Caudate nucleus (tissue), 63 donors: ENCODE measurements at places on chromosomes 1 and 21.

DNA sequence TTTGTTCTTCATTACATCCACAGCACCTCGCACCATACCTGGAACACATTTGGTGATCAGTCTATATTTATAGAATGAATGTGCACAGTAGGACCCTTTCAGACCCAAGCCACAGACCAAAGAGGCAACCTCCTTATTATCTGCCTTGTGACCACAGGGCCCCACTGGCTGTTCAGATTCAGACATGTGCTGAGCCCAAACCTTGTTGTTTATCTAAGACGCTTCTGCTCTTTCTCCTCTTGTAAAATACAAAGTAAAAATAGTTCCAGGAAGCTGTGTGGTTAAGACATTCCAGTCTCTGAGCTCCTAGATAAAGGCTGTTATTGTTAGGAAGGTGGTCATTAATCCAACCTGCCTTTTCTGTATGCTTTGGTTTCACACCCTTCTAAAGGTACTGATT, 3.6 kb upstream of the SCMH1 start:
- DNase-seq: no peak

- no peak for DNase-seq
These were observed 12.0 kb downstream of the PPFIA4 start for GRCh38 chr1:203038217-203038741.

- no peak for DNase-seq
These were observed 21.1 kb downstream of the CRYAA start for GRCh38 chr21:43189936-43190335.

DNA sequence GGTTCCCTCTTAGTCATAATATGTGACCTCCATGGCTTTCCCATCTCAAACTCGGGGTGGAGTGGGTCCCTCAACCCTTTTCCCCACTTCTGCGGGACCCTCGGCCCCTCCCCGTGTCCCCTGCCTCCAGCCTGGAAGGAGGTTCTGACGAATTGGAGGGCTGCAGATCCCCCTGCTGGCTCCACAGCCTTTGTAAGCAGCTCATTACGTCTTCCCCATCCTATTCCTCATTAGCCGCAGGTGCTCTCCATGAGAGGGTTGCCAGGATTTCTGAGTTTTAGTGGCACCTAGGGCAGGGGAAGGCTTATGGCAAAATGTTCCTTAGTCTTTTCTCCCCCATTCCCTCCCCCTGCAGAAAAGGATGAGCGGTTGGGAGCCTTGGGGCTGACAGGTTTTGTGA, 8.3 kb downstream of the ACTL8 start:
- DNase-seq: no peak

GRCh38 chr1:11643782-11644181, 10.4 kb downstream of the FBXO2 start:
- DNase-seq: no peak

GRCh38 chr1:172476218-172476811, 32.4 kb upstream of the PIGC start:
- no peak for DNase-seq

- DNase-seq: no peak
These were observed 91.4 kb upstream of the ARHGEF16 start for GRCh38 chr1:3363023-3363422.

- DNase-seq: no peak
These were observed 15.9 kb downstream of the SLC27A3 start for GRCh38 chr1:153790966-153791647.

DNA sequence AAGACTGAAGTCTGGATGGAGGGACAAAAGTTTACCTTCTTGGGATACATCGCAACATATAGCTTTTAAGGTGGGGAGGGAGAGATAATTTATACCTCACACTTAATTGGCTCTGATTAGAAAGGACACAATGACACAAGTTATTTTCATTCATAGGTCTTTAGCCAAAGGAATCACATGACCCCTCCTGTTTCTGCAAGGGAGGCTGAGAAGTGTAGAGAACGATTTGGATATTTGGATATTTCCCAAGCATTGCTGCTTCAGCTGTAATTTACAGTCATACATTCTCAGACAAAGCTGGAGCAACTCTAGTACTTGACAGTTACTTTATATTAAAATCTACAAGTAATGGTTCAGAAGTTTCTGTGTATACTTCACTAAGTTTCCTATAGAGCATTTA, 24.2 kb downstream of the DAP3 start:
- DNase-seq: no peak

GRCh38 chr1:59779949-59780348, 34.8 kb upstream of the HOOK1 start:
- DNase-seq: no peak

GRCh38 chr1:39866767-39867166, 16.5 kb downstream of the TRIT1 start:
- DNase-seq: no peak

DNA sequence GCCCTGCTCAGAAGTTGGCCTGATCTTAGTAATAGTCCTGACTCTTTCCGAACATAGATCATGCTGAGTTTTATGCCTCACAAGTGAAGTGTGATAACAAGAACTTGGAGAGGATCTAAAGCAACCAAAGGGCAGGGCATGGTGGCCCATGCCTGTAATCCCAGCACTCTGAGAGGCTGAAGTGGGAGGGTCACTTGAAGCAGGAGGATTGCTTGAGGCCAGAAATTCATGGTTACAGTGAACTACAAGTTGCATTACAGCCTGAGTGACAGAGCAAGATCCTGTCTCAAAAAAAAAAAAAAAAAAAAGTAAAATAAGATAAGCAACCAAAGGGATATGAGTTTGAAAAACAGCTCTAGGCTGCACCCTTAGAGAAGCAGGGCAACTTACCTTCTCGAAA, 18.5 kb upstream of the BCL9 start:
- DNase-seq: no peak

- no peak for DNase-seq
These were observed 67.7 kb downstream of the COL18A1 start for GRCh38 chr21:45472445-45473365.

- DNase-seq: no peak
These were observed 207.7 kb downstream of the BARHL2 start for GRCh38 chr1:90509225-90510048.

DNA sequence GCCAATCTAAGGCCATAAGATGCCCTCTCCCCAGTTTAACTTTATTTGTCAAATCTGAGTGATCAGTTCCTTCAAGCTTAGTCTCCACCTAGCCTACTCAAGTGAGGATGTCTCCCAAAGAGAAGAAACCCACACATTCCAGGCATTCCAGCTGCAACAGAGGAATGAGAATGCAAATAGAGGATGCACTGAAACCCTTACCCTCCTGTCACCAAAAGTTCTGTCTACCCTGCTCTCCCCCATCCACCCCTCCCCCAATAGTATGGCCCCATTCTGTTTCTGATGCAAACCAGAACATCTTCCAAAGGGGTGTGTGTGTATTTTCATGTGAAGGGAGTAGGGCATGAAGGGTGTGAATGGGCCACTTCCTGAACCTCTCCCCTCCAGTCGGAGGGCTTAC, 3.0 kb downstream of the DUSP23 start:
- DNase-seq: no peak

DNA sequence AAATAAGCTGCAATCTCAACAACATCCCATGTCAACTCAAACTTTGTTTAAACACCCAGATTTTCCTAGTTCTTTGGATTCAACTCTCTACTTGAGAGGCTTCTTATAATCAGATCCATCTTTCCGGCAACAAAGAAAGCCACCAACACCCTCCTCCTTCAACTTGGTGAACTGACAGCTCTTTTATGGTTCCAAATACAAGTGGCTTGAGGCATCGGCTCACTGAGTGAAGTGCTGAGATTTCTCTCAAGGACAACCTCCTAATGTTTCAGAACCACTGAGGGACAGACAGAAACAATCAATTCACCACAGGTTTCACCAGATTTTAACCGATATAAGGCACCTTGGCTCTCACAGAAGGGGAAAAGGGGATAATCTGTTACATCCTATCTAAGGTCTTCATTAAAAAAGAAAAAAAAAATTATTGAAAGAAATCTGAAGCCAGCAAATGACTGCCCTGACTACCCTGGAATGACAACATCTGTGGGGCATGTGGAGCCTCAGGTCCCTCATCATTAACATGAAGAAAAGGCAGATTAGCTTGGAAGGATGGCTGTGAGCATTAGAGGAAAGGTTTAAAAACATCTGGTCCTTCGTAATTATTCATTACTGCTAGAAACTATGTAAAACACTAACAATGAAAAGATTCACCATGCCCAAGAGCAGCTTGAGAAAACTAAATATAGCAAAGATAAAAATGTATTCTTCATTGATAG, 50.9 kb downstream of the PTPN14 start:
- DNase-seq: no peak

DNA sequence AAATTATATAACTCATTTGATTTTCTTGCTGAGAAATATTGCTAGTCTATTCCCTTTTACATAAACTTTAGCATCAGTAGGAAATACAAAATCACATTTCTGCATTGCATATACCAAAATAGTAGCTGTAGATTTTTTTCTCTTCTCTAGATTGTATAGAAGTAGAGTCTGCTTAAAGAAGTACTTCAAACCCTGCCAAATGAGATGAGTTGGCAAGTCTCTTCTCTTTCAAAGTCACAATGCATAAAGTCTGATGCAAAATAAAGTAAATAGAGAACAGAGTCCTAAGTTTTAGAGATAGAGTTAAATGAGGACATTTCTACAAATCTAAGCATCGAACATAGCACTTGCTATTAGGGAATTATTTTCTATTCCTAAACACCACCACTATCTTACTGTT, 6.4 kb downstream of the PLPPR4 start:
- no peak for DNase-seq

GRCh38 chr1:153968972-153969371, 1.3 kb downstream of the CREB3L4 start:
- DNase-seq: no peak

- no peak for DNase-seq
These were observed 109.1 kb upstream of the OLIG2 start for GRCh38 chr21:32916522-32917099.

GRCh38 chr1:91684481-91685196, 184.0 kb downstream of the CDC7 start:
- no peak for DNase-seq

DNA sequence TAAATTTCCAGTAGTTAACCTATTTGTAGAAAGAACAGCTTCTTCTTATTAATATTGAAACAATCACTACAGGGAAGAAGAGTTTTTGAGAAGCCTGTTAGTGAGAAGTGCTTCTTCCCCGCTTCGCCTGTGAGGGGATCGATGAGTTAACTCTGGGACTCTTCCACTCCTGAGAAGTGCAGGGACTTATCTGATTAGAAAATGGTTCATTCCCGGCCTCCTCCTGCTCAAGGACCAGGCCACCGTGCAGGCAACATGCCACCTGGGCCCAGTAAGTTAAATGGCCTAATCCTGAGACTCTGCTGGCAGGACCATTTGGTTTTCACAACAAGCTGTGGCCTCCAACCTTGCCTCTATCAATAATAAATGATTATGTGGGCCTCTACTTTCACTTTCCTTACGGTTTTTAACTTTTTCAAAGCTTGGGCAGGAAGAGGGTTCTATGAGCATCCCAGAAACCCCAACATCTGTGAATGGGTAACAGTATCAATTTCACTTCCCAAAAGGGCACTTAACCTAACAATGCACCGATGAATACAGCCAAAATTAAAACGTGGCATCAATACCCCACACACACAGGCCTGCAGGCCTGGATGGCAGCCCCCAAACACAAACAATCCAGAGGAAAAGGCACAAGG, 33.1 kb downstream of the SIPA1L2 start:
- DNase-seq: no peak

GRCh38 chr1:227372726-227373130, 54.4 kb upstream of the CDC42BPA start:
- DNase-seq: no peak

DNA sequence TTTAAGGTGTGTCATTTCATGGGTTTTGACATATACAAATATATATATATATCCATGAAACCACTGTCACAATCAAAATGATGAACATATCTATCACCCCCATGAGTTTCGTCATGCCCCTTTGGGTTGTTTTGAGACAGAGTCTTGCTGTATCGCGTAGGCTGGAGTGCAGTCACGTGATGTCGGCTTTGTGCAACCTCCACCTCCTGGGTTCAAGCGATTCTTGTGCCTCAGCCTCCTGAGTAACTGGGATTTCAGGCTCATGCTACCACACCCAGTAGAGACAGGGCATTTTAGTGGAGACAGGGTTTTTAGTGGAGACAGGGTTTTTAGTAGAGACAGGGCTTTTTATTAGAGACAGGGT, 8.0 kb downstream of the HJV start:
- DNase-seq: no peak

DNA sequence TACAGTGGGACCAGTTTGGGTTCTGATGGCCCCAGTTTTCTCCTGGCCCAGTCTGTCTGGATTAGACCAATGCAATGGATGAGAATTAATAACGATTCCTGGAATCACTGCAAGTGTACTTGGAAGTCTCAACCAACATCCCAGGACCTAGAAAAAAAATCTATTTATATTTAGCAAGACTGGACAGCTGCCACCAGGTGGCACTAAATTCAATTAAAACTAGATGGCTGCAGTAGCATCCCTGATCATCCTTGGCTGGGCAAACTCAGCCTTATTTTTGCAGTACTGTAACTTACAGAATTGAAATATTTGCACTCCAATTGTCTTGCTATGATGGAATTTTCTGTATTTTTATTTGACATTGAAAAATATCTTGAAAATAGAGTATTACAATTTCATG, 165.7 kb downstream of the NCAM2 start:
- no peak for DNase-seq

DNA sequence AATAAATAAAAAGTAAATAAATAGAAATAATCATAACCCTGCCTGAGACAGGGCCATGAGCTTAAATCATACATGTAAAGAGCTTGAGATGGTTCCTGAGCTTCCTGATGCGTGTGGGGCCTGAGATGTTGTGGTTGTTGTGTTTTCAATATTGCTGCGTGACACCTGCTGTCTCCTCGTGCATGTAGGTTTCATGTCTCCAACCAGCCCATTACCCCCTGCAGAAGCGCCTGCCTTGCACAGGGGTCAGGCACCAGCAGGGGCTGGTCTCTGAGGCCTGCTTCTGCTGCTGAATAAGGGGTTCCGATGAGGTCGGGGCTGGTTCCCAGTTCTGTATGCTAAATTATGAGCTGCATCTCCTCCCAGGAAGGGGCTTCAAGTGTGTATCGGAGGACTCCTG, 15.9 kb downstream of the UMODL1 start:
- no peak for DNase-seq

DNA sequence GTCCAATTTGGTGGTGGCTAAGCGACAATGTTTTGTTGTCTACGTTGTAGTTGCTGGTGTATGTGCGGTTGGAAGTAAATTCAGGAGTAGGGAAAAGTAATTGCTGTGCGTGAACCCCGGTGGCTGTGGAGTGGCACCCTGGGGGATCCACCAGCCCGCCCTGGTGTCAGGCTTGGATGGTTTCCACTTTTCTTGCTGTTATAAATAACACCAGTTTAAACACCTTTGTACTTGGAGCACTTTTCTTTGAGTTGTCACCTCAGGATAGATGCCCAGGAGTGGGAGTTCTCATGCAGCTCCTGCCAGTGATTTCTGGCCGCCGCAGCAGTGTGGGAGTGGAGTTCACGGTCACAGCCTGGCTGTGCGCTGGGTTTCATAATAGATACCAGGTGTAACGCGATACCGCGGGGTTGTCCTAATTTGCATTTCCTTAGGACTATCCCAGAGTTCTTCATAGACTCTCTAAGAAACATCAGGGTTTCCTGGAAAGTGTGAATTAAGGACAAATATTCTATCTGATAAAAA, 12.8 kb upstream of the TMEM200B start:
- DNase-seq: no peak

- no peak for DNase-seq
These were observed 19.2 kb upstream of the UBR4 start for GRCh38 chr1:19229229-19229628.

- no peak for DNase-seq
These were observed 341.3 kb downstream of the DSCAM start for GRCh38 chr21:40505681-40506080.
